ENCODE measurements at places on chromosomes 12 and 14.

DNA sequence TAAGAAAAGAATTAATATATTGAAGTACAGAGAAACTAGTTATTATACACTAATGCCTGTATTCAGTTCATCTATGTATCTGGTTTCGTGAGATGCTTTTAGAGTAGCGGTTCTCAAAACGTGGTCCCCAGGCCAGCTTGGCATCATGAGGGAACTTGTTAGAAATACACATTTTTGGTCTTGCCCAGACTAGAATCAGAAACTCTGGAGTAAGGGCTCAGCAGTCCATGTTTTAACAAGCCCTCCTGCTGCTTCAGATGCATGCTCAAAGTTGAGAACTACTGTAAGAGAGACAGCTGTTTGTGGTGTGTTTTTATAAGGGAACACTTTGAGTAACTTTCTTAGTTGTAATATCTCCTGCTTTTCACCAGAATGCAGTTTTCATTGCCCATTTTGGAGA, 18.1 kb downstream of the GPATCH2L start:
- no peak for DNase-seq

- DNase-seq: no peak
Measured at GRCh38 chr12:113261847-113262470, 40.7 kb downstream of the TPCN1 start.

GRCh38 chr12:77725611-77726010, 105.1 kb upstream of the NAV3 start:
- no peak for DNase-seq

DNA sequence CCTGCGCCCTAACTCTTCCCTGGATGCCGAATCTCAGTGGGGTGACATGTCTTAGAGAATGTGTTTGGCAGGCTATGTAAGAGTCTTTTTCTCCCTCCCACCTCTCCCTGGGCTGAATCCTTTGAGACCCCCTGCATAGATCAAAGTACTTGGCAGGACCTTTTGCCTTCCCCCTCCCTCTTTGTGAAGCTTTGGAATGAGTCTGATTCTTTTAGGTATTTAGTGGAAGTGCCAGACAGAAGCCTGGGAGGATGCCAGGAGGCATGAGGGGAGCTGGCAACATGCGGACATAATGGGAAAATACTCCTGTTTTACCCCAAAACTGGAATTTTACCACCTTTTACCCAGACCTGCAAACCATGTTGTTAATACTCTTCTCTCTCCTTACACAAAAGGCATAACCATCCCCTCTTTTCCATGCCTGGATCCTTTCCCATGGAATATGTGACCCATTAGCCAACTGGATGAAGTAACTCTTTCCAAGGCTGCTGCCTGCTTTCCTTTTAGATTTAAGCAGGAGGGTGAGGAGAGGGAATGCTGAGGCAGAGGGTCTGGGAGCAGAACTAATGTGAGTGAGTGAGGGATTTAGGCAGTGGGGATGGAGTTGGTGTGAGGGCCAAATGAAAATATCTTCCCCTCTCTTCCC, 41.7 kb downstream of the TTLL5 start:
- DNase-seq: no peak

DNA sequence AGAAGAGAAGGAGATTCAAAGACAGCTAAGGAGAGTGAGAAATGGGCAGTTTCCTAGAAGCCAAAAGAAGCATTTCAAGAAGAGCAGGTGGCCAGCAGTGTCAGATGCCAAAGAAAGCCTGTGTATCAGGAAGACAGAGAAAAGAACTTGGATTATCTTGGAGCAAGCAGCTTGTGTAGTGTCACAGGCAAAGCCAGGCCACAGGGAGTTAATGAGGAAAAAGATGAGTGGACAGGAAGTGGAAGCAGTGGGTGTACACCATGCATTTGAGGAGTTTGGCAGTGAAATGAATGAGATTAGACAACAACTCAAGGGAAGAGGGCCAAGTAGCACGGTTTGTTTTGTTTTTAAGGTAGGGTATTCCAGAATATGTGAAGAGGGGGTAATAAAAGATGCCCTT, 5.6 kb upstream of the MYH7 start:
- no peak for DNase-seq

DNA sequence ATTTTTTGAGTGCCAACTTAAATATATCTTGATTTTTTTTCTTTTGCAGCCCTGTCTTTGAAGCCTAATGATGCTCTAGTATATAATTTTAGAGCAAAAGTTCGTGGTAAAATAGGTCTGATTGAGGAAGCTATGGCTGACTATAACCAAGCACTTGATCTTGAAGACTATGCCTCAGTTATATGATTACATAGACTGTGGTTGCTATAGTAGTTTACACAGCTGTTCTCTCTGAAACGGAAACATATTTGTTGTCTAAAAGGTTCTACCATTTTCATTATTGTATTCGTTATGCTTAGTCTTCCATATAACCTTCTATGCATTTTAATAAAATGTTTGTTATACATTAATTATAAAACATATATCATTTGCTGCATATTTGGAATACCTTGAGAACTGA, 246.7 kb downstream of the TTC6 start:
- DNase-seq: no peak

Measured in germinal center (tissue), 1 donor.